Hippocampal formation (tissue), 2 donors: ENCODE measurements at places on chromosomes 7 and 10.

GRCh38 chr10:112160834-112161233, 22.7 kb downstream of the GPAM start:
- DNase-seq: no peak

GRCh38 chr10:121579656-121580055, 18.6 kb downstream of the FGFR2 start:
- no peak for DNase-seq

- peak; percentile 11 for DNase-seq
Measured at GRCh38 chr7:437329-438251, 82.1 kb downstream of the PDGFA start.

- DNase-seq: no peak
Measured at GRCh38 chr10:111249925-111250324, 173.1 kb downstream of the ADRA2A start.

DNA sequence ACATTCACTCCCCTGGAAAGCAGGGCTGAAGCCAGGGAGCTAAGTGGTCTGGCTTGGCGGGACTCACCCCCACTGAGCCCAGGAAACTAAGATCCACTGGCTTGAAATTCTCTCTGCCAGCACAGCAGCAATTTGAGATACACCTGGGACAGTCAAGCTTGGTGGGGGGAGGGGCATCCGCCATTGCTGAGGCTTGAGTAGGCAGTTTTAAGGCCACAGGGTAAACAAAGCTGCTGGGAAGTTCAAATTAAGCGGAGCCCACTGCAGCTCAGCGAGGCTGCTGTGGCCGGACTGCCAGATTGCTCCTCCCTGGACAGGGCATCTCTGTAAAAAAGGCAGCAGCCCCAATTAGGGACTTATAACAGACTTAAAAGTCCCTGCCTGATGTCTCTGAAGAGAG, 108.2 kb upstream of the FAM13C start:
- DNase-seq: no peak

GRCh38 chr7:133030346-133030745, 51.5 kb downstream of the CHCHD3 start:
- no peak for DNase-seq

GRCh38 chr7:101935521-101936141, 118.2 kb downstream of the CUX1 start:
- DNase-seq: no peak

DNA sequence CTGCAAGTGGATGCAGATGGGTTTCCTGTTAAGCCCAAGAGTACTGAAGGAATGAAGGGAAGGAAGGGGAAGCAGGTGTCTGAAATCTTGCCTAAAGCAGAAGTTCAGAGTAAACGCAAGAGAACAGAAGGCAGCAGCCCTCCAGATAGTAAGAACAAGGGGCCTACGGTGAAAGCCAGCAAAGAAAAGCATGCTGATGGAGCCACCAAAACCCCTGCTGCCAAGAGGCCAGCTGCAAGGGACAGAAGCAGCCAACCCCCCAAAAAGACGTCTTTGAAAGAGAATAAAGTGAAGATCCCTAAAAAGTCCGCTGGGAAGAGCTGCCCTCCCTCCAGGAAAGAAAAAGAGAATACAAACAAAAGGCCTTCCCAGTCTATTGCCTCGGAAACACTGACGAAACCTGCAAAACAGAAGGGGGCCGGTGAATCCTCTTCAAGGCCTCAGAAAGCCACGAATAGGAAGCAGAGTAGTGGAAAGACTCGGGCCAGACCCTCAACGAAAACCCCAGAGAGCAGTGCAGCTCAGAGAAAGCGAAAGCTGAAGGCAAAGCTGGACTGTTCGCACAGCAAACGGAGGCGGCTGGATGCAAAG, 152.5 kb downstream of the LCOR start:
- DNase-seq: peak; percentile 32

GRCh38 chr10:114541797-114542160, 116.3 kb downstream of the ABLIM1 start:
- DNase-seq: no peak
